Activated T-helper 2 cell treated with anti-CD3 and anti-CD28 coated beads, Interferon-gamma antibody, Interleukin-2, Interleukin-4, amounts not matched to agents 10 μg/mL and 5 μg/mL and 100 μg/mL, durations not matched to agents 14 hours and 24 hours and 36 hours (primary cell): ENCODE measurements at places on chromosomes 1 and 21. TPM values are rescaled to one million over a fixed set of nuclear protein-coding genes. Genes with fewer than 3 reads are reported as not detected.

AADACL4 gene
- not detected in 2 replicates for total RNA-seq

DNA sequence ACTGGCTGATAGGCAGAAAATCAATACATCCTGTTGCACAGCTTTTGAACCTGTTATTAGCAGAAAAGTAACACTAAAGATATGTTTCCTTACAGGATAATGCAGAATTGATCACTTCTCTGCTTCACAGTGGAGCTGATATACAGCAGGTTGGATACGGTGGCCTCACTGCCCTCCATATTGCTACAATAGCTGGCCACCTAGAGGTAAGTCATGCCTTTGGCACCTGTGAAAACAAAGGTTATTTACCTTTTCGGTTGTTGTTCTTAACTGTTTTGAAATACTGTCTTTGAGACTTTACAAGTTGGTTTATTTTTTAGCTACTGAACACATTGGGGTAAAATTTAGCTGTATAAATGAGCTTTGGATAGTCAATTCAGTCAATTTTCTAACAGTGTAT is 36.3 kb downstream of the TNNI3K start:
- DNase-seq = no peak

DNA sequence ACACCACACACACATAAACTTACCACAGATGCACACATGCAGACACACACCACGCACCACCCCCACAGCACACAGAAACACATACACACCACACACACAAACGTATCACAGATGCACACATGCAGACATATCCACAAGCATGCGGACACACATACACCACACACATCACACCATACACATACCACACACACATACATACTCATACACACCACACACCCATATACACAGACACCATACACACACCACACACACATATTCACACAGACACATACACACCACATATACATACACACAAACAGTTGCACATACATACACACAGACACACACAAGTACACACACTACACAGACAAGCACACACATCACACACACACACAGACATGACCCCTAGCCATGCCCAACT is 37.5 kb upstream of the PDE9A start:
- no peak for DNase-seq

DNA sequence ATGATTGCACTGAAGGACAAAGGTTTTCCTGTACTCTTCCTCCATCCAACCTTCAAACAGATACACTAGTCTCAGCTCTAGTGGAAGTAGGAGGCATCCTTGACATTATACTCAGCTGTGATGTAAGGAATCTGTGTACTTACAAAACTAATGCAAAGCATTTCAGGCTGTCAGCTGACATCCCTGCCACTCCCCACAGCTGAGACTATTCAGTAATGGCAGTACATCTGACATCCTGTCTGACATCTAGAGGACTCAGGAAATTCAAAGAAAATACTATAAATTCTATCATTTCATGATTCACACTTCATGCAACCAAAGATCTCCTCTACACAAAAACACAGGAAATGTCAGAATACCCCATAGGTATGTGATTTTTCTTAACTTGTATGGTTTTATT is 325.8 kb downstream of the SMYD3 start:
- no peak for DNase-seq

GRCh38 chr1:202805886-202806844 is 2.1 kb downstream of the KDM5B start:
- DNase-seq = no peak
